Osteocyte (in vitro differentiated cells): ENCODE measurements at places on chromosomes 3 and 15.
A peak's percentile ranks its signal among the peaks of the same experiment; 100 is the strongest.

DNA sequence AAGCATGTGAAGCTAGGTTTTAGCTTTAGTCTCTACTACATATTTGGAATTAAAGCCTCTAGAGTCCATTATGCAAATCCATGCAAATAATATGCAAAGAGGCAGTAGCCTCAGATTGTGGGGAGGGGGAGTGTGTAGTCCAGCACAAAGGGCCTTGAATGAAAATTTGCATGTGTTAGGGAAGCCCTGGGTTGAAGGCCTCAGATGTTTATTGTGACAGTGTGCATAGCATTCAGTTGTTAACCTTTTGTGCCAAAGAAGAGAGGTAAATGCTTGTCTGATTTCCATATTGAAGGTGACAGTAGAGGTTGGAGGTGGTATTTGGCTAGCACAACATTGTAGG, 24.5 kb upstream of the BFSP2 start:
- no peak overlapping the region for H3K27ac ChIP-seq
- no peak overlapping the region for H3K4me3 ChIP-seq
- no peaks in the 10 kb centered on the region for H3K36me3 ChIP-seq
- DNase-seq = no peak
- H3K4me1 ChIP-seq = peaks cover 4% of the 10 kb centered on the region
- H3K27me3 ChIP-seq = no peaks in the 10 kb centered on the region

DNA sequence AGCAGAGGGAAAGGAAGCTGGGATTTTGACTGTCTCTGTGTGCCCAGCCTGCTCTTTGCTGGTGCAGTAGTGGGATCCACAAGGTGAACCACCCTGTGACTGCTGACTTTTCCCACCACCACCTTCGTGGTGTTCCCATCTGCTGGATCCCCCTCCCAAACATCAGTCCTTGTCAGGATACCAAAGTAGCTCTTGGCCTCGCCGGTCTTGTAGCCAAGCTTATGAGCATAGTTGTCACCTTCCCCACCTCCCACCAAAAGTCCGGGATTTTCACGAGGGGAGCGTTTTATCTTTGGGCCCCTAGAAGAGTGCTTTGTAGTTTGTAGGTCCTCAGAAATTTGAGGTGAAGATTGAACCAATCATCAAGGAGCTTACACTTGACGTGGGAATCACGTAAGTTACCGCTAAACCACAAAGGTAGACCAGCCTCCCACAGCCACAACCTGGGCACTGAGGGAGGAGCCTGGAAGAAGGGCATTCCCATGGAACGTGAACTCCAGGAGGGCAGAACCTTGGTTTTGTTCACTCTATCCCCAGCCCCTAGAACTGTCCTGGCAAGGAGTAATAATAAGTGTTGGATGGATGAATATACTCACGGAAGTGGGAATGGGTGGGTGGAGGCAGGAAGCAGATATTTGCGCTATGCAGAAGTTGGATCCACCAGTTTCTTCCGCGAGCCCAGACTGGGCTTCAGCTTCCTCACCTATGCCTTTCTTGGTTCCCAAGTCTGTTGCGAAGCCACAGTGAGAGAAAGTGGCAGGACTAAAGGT, 814 bp upstream of the TEX264 start:
- H3K27ac ChIP-seq = peak overlapping the region; percentile 47
- no peaks in the 10 kb centered on the region for H3K27me3 ChIP-seq
- H3K4me1 ChIP-seq = peaks cover 27% of the 10 kb centered on the region
- H3K36me3 ChIP-seq = peaks cover 2% of the 10 kb centered on the region

- no peaks in the 10 kb centered on the region for H3K4me1 ChIP-seq
- H3K4me3 ChIP-seq = no peak overlapping the region
- H3K27ac ChIP-seq = no peak overlapping the region
- peaks cover 31% of the 10 kb centered on the region for H3K27me3 ChIP-seq
- H3K36me3 ChIP-seq = no peaks in the 10 kb centered on the region
Observed at GRCh38 chr3:87448558-87448957, 172.2 kb upstream of the POU1F1 start.

DNA sequence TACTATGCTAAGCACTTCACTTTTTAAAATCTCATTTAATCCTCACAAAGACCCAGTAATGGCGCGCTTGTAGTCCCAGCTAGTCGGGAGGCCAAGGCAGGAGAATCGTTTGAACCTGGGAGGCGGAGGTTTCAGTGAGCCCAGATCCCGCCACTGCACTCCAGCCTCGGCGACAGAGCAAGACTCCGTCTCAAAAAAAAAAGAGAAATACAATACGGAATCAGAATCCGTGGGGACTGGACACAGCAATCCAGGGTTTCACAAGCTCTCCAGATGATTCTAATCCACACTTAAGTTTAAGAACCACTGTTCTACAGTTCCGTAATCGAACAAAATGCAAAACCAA, 426 bp upstream of the SUMF1 start:
- H3K4me3 ChIP-seq = peak overlapping the region; percentile 88
- H3K36me3 ChIP-seq = no peaks in the 10 kb centered on the region
- no peak for DNase-seq

DNA sequence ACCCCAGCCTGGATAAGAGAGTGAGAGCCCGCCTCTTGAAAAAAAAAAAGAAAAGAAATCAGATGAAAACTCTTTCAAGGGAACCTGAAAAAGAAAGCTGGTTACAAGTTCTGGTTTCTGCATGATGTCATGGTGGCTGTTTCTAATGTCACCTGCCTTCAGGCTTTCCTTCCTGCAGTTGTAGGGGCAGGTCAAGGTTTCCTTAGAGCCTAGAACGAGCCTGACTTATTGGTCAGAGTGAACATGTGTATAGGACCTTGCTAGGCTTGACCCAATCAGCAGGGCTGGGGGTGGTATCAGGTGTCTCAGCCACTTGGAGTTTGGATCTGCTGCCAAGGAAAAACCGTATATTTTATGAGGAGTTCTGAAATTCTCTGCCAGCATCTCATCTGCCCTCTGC, 3.8 kb downstream of the IVD start:
- DNase-seq = no peak
- H3K4me3 ChIP-seq = no peak overlapping the region
- H3K27ac ChIP-seq = no peak overlapping the region

GRCh38 chr3:159922193-159922840, 66.3 kb upstream of the IL12A start:
- H3K36me3 ChIP-seq = no peaks in the 10 kb centered on the region
- H3K27me3 ChIP-seq = no peaks in the 10 kb centered on the region
- H3K4me1 ChIP-seq = peaks cover 11% of the 10 kb centered on the region
- no peak for DNase-seq

GRCh38 chr3:3468596-3468995, 289.1 kb upstream of the CRBN start:
- DNase-seq = no peak
- H3K27ac ChIP-seq = no peak overlapping the region
- H3K4me1 ChIP-seq = no peaks in the 10 kb centered on the region
- no peaks in the 10 kb centered on the region for H3K27me3 ChIP-seq
- H3K4me3 ChIP-seq = no peak overlapping the region

- H3K4me3 ChIP-seq = no peak overlapping the region
- no peaks in the 10 kb centered on the region for H3K4me1 ChIP-seq
- no peak for DNase-seq
- H3K36me3 ChIP-seq = no peaks in the 10 kb centered on the region
Observed at GRCh38 chr3:67290438-67290837, 292.3 kb downstream of the KBTBD8 start.

DNA sequence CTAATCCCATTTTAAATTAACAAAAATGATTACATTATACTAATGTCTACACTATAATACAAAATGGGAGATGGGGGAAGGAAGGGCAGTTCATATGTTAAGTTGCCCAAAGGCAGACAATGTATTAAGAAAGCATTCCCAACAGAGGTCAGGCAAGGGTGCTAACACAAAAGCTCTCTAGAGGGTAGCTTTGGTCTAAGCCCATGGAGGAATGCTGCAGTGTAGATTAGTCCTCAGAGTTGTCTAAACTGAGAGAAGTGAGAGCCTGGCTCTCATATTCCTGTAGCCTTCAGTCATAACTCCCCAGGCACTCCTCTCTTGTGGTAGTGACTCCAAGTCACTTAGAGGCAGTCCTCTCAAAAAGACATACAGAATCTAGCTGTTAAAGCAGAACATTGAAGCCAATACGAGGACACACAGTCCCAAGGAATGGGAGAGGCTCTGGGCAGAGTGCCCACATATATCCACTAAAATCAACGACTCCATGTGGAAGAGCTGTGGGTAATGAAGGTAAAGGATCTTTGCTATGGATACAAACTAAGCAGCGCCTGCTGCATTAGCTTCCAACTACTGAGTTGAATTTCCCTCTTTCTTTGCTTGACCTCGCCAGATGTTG, 14.5 kb downstream of the NEK10 start:
- H3K4me3 ChIP-seq = no peak overlapping the region
- no peaks in the 10 kb centered on the region for H3K27me3 ChIP-seq
- DNase-seq = no peak
- H3K4me1 ChIP-seq = peaks cover 29% of the 10 kb centered on the region
- no peak overlapping the region for H3K27ac ChIP-seq
- peaks cover 5% of the 10 kb centered on the region for H3K36me3 ChIP-seq

GRCh38 chr15:85318732-85319076, 61.7 kb upstream of the AKAP13 start:
- H3K4me3 ChIP-seq = no peak overlapping the region
- no peak for DNase-seq
- H3K36me3 ChIP-seq = peaks cover 11% of the 10 kb centered on the region
- H3K27me3 ChIP-seq = no peaks in the 10 kb centered on the region
- peaks cover 62% of the 10 kb centered on the region for H3K4me1 ChIP-seq

- H3K27me3 ChIP-seq = peaks cover 6% of the 10 kb centered on the region
- peak; percentile 72 for DNase-seq
- no peaks in the 10 kb centered on the region for H3K36me3 ChIP-seq
- H3K4me3 ChIP-seq = no peak overlapping the region
- peaks cover 5% of the 10 kb centered on the region for H3K4me1 ChIP-seq
Observed at GRCh38 chr15:101528917-101529299, 39.4 kb upstream of the PCSK6 start.

- no peak for DNase-seq
- no peaks in the 10 kb centered on the region for H3K36me3 ChIP-seq
- peaks cover 16% of the 10 kb centered on the region for H3K27me3 ChIP-seq
- H3K27ac ChIP-seq = no peak overlapping the region
- no peak overlapping the region for H3K4me3 ChIP-seq
Observed at GRCh38 chr15:79653533-79653932, 221.4 kb downstream of the MINAR1 start.

DNA sequence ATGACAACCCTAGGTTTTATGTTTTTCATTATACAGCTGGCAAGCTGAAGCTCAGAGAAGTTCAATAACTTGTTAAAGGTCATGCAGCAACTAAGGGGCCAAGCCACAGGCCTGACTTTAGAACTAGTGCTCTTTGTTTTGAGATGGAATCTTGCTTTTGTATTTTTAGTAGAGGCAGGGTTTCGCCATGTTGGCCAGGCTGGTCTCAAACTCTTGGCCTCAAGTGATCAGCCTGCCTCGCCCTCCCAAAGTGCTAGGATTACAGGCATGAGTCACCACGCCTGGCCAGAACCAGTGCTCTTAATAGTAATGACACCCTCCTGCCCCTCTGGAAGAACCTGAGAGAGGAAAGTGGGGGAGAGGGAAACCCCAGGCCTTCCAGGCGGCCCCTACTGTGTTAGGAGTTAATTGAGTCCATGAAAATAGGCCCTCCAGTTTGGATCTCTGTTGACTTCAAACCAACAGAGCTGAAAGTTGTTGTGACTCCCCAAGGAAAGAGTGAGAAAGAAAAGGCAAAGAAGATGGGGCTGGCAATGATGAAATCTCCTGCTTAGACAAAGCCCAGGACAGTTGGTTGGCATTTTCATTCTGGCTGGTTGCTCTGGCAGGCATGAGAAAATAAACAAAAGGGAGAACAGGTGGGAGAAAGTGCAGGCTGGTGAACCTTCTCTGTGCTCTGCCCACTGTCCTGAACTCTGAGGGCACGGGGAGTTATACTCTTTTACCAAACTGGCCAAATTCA, 3.6 kb upstream of the PRRT3 start:
- H3K4me1 ChIP-seq = peaks cover 18% of the 10 kb centered on the region
- no peaks in the 10 kb centered on the region for H3K36me3 ChIP-seq
- no peak overlapping the region for H3K27ac ChIP-seq
- H3K27me3 ChIP-seq = no peaks in the 10 kb centered on the region

DNA sequence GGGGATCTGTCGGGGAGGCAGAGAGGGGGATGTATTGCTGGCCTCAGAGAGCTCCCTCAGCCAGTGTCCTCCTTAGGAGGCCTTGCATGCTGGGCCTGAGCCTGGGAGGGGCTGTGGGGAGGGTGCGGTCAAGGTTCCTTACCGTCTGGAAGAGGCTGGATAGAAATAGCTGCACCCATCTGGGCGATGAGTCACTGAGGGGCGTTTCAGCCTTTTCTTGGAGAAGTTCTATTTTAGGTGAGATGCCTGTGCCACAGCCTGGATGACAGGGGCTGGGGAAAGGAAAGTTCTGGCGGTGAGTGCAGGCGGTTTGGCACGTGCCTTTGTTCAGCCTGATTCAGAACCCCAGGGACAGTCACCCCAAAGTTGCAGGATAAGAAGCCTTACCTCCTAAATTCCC, 35.7 kb upstream of the APEH start:
- peaks cover 5% of the 10 kb centered on the region for H3K4me1 ChIP-seq
- no peak overlapping the region for H3K4me3 ChIP-seq
- no peak for DNase-seq
- no peak overlapping the region for H3K27ac ChIP-seq

DNA sequence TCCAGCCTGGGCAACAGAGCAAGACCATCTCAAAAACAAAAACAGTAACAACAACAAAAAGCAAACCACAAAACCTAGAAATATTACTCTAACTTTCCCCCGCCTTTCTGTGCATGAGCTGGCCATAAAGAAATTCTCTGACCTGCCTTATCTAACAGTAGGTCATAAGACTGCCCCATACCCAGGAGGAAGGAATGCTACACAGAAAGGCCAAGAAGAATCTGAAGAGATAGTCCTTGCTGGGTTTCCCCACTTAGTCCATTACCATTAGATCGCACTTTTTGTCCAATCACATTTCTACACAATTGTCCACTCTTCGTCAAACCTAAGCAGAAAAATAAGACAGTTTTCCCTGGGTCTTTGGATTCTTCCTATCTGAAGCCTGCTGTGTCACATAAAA, 23.5 kb downstream of the CIAO2A start:
- no peaks in the 10 kb centered on the region for H3K27me3 ChIP-seq
- H3K4me3 ChIP-seq = no peak overlapping the region
- no peak overlapping the region for H3K27ac ChIP-seq
- DNase-seq = no peak

DNA sequence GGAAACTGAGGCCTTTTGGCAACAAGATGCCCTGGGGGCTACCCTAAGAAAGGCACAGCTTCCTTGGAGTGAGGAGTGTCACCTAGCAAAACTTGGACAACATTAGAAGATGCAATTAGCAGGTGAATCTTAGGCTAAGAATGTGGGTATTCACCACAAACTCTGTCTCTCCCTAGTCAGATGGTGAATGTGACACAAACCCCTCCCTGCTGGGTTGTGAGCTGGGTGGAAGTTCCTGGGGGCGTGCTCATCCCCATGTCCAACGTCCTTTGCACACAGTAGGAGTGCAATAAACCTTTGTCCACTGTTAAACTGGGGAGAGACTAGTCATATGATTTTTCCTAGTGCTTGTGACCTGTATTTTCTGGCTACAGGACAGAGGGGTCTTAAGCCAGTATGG, 67.1 kb upstream of the SH3GL3 start:
- no peak for DNase-seq
- no peaks in the 10 kb centered on the region for H3K27me3 ChIP-seq
- H3K4me3 ChIP-seq = no peak overlapping the region
- no peak overlapping the region for H3K27ac ChIP-seq
- H3K4me1 ChIP-seq = peaks cover 4% of the 10 kb centered on the region
- no peaks in the 10 kb centered on the region for H3K36me3 ChIP-seq

GRCh38 chr15:38148471-38148870, 104.2 kb upstream of the SPRED1 start:
- peaks cover 10% of the 10 kb centered on the region for H3K36me3 ChIP-seq
- H3K4me3 ChIP-seq = no peak overlapping the region
- no peak overlapping the region for H3K27ac ChIP-seq

GRCh38 chr3:109023656-109024254, 70.1 kb upstream of the GUCA1C start:
- H3K4me1 ChIP-seq = no peaks in the 10 kb centered on the region
- peaks cover 36% of the 10 kb centered on the region for H3K27me3 ChIP-seq
- H3K4me3 ChIP-seq = no peak overlapping the region
- no peak overlapping the region for H3K27ac ChIP-seq
- no peaks in the 10 kb centered on the region for H3K36me3 ChIP-seq
